ENCODE measurements at places on chromosomes 2 and 18. TPM values are rescaled to one million over a fixed set of nuclear protein-coding genes. Genes with fewer than 3 reads are reported as not detected.

Gene SETBP1
- 2.2 TPM for total RNA-seq

Gene ZFP36L2
- total RNA-seq = 7.1 TPM

Gene FABP1
- total RNA-seq = not detected

Gene MAPK4
- not detected for total RNA-seq

Gene ST8SIA5
- total RNA-seq = under 0.01 TPM

Gene RAPGEF4
- total RNA-seq = 1.00 TPM

Gene CCDC102B
- 13.4 TPM for total RNA-seq

Gene CCDC68
- 1.8 TPM for total RNA-seq

Gene DPP10
- not detected for total RNA-seq

Gene GPR155
- 3.5 TPM for total RNA-seq

Gene SERPINB10
- total RNA-seq = 1.00 TPM

Gene TEKT4
- total RNA-seq = not detected

Gene MARCO
- total RNA-seq = not detected

Gene VIL1
- 0.12 TPM for total RNA-seq

Gene SCG2
- total RNA-seq = 0.44 TPM

Gene CELF4
- total RNA-seq = not detected

Gene KRTCAP3
- total RNA-seq = not detected

Gene NPHP1
- total RNA-seq = 5.6 TPM

Gene GPR39
- total RNA-seq = 3.1 TPM

Gene ALLC
- total RNA-seq = not detected

Gene TMEM178A
- total RNA-seq = 1.4 TPM

Gene RAD51AP2
- total RNA-seq = not detected

Gene NIF3L1
- 22.2 TPM for total RNA-seq

Gene NOTO
- total RNA-seq = not detected

Gene CPLX4
- total RNA-seq = not detected

Gene ANKRD30BL
- not detected for total RNA-seq

Gene RESP18
- total RNA-seq = not detected
